ENCODE measurements at places on chromosomes 1 and 21.
A peak's percentile ranks its signal among the peaks of the same experiment; 100 is the strongest.

DNA sequence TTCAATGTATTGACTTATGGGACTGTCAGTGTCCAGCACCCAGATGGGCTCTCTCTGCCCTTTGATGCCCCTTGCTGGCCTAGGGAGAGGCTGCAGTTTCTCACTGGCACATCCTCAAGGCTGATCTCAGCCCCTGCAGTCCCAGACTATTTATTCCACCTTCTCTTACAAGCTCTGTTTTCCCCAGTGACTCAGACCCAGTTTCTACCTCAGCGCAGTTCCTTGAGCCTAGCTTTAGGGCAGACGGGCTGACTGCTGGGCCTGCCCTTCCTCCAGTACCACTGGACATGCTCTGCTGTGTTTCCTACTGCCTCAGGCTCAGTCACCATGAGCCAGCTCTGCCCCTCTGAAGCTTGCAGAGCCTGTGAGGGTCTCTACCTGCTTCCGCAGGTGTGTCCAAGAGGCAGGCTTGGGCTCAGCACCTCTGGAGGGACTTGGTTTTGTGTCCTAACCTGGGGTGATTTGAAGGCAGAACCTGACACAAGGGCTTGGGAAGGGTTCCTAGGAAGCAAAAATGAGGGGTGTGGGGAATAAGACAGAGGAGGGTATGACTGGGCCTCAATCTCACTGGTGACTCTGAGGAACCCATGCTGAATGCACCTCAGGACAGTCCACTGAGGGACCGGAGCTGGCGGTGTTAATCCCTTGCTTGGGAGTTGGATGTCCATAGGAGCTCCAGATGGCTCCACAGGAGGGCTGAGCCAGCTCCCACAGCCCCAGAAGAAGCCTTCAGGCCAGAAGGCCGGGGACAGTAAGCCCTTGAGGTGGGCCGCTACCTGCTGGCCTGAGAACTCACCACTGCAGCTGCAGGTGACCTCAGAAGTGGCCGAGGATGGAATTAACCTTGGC, 689.9 kb downstream of the MATN1 start:
- DNase-seq: no peak

GRCh38 chr21:29233611-29234540, 64.8 kb upstream of the BACH1 start:
- no peak for DNase-seq

DNA sequence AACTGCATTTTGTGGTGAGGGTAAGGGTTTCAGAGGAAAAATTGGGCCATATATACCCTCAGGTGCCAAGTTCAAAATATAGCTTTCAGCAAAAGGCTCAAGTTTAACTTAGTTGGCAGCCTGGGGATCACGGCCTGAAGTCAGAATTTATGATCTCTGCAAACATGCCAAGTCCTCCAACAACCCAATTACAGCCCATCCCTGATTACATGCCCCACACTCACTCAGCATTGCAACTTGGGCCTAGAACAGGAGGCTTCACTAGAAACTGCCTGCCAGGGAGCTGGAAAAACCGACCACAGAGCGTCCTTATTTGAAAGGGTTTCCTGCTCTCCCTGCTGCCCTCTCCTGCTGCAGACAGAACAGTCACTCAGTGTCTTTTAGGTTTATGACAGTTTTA, 12.4 kb downstream of the FYB2 start:
- DNase-seq: no peak

DNA sequence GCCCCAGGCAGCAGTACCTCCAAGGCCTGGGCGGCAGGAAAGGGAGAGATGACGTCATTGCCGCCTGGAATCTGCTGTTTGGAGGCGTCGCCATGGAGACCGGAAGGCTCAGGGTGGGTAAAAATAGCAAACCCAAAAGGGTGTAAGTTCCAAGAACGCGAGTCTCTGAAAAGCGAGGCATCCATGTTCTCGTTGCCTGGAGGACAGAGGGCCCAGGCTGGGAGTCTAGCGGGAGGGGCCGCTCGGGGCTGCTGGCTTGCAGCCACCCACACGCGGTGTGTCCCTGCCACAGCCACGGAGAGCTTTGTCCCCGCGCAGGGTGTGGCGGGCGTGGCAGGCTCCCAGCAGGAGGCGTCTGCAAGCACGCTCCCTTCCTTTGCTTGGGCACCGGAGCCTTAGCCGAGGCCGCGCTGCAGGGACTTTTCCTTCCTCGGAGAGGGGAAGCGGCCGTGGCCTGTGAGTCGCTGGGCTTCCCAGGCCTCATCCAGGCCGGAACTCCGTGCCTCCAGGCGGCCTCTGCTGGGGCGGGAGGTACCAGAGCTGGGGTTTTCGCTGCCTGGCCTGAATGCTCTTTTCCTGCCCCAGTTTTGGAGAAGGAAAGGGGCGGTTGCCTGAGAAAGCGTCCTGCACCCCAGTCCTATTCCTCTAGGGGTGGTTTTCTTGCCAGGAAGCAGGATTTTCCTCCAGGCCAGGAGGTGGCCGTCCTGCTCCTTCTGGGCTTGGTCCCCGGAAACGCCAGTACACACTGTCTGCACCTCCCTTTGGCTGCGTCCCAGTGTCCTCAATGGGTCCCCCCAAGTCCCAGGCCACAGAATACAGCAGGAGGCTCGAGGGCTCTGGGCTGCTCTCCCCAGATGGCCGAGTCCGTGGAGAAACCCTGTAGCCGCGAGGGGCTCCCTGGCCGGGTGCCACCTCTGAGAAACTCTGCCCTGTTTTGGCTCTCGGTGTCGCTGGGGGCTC, 15.3 kb upstream of the SKI start:
- peak; percentile 97 for DNase-seq

GRCh38 chr1:1087351-1088028, 13.4 kb upstream of the RNF223 start:
- no peak for DNase-seq

- no peak for DNase-seq
These were observed 74.5 kb downstream of the ENAH start for GRCh38 chr1:225578251-225578977.

- peak; percentile 33 for DNase-seq
These were observed 440.9 kb upstream of the ZRANB2 start for GRCh38 chr1:71521655-71522264.

DNA sequence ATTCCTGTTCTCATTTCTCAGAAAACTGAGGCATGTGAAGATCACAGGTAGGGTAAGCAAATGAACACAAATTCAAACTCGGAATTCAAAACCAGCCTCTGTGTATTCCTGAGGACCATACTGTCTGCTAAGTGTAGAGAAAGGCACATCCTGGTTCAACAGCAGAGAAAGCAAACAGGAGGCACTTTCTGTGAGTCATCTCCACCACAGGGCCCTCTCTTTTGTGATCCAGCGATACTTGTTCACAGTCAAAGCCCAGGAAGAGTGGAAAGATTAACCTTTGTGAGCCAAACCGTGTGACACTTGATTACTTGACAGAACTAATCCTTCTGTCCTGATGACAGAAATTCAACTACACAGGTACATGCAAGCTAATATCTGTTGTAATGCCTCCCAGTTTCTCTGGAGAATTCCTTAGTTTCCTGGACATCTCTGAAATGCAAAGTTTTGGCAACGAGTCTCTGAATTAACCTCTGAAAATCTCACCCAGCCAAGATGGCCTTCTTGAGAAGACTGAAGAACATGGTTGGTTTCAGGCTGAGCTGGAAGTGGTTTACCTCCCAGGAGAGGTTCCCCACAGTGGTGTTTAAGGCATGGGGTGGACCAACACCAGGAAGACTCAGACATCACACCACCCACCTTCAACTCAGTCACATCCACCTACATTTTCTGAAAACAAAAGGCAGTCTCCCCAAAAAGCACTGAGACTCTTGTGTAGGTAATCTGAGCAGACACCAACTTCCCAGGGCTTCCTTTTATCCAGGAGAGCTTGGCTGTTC, 98.2 kb upstream of the ERG start:
- DNase-seq: no peak

- no peak for DNase-seq
These were observed 44.9 kb upstream of the COL6A2 start for GRCh38 chr21:46052703-46053651.

GRCh38 chr1:77661696-77662095, 20.8 kb downstream of the ZZZ3 start:
- no peak for DNase-seq

DNA sequence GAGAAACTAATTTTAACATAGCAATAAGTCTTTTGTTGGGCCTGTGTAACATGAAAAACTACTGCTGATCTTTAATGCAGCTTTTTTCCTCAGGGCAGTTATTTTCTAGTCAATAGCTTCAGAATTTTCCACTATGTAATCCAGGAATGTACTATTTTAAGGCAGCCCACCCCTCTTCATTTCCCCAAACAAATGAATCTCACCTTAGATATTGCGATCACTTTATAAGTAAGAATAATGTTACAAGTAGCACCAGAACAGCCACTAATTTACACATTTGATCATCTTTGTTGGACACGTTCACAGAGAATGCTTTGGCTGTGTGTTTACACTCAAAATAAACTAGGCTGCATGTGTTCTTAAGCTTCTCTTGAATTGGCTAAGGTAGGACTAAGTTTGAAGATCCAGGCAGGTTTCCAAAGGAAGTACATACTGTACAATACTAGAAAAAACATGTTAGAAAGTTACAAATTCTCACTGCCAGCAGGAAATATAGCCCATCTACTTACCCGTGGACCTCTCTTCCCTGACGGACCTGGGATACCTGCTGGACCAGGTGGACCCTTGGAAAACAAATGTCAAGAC, 41.7 kb downstream of the COL24A1 start:
- no peak for DNase-seq

DNA sequence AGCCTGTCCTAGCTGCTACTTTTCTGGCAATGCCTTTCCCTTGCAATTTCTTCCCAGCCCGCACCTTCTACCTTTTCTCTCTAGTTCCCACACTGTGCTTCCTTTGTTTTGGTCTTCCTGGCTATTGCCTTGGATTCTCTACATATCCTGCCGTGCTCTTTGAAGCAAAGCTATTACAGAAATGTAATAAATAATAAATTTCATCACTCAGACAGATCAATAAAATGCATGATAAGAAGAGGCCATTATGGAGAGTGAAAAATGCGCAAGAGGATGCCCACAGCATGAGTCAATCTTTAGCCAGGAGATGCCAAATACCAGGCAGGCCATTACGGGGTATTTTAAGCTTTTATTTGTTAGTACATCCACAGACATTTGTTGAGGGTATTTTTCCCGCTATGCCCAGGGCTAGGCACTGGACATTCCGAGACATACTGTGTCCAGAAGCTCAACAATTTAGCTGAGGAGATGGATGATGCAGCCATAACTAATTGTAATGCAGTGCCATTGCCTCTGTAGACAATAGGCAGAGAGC, 163.6 kb downstream of the ST6GALNAC3 start:
- DNase-seq: no peak

GRCh38 chr21:38956856-38957571, 151.3 kb downstream of the ETS2 start:
- no peak for DNase-seq

DNA sequence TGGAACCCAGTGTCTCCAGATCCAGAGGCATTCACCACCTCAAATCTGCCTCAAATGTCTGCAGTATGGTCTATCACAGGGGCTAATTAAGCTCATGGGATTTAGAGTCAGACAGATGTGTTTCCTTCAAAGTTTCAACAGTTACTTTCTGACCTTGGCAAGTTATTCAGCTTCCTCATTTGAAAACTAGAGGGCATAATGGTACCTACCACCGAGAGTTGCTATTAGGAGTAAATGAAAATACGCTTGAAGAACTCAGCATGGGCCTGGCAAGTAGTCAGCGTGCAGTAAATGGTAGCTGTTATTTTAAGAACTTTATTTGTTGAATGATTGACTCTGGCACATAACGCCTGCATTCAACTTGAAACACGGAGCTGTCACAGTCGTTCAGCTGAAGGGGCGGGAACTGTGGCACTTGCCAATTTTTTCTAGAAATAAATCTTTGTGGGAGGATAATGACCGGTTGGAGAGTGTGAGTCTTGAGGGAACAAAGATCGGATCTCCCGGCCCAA, 1.2 kb upstream of the CAP1 start:
- peak; percentile 31 for DNase-seq

DNA sequence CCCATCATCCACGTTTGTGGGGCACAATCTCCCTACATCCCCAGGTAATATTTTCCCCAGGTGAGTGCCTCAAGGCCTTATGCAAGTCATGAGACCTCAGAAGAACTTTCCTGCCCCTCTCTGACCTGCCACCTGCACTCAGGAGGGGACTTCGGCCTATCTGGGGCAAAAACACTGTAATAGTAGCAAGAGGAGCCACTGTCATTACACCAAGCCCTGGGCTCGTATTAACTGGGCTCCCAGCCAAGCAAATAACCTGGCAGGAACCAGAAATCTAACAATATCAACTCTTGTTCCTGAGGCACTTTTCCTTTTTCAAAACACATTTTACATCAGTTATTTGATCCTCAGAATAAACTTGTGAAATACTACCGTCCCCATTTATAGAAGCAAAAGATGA, 30.9 kb downstream of the LAMB3 start:
- DNase-seq: no peak

DNA sequence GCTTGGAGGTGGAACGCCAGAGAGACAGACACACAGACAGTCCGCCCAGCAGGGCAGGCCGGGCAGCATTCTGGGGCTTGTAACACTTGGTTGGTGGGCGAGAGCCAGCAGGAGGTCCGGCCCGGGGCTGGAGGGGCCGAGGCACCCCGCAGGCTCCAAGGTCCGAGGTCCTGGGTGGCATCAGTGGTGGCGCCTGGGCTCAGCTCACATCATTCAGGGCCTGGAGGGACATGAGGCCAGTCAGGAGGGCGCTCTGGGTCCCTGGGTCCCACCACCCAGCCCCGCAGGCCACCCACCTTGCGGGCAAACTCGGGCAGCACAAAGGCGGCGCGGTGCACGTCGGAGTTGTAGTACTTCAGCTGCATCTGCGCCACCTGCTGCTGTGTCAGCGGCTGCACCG, 5.2 kb downstream of the SRM start:
- DNase-seq: no peak

DNA sequence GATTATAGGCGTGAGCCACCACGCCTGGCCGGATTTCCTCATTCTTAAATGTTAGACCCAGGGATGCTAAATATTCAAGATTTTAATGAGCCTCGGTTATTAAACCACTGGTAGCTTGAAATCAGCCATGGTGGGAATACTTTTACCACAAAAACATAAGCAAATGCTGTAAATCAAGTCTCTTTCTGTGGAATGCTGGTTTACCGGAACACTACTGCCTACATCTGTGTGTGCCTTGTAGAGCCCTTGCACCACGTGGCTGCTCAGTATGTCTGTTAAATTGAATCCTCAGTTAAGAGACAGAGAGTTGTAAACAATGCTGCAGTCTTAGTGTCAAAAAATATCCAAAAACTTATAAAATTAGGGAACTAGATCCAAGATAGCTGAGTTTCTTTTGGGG, 26.8 kb upstream of the CNN3 start:
- DNase-seq: no peak

- DNase-seq: no peak
These were observed 108.4 kb upstream of the TNR start for GRCh38 chr1:175851749-175852148.

Measured in stromal cell of bone marrow (primary cell).